ENCODE measurements at places on chromosomes 13 and 19.

DNA sequence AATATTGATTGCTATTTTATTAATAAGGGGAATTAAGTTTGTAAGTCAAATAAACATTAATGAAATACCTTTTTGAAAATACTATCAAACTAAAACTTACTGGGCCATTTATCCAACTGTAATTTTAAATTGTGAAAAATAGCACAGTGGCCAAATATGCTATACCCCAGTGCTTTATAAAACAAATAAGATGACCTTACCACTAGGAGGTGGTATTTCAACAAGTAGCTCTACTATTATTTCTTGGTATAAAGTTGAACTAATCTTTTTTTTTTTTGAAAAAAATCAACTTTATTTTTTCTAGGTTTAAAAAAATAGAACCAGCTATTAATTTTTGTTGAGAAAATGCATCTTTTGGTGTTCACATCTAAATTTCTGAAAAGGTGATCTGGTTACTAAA is 14.7 kb downstream of the LACC1 start:
- DNase-seq = no peak
- no peak overlapping the region for H3K27ac ChIP-seq
- H3K4me1 ChIP-seq = peaks cover 18% of the 10 kb centered on the region
- no peak overlapping the region for H3K4me3 ChIP-seq
- H3K36me3 ChIP-seq = no peaks in the 10 kb centered on the region

DNA sequence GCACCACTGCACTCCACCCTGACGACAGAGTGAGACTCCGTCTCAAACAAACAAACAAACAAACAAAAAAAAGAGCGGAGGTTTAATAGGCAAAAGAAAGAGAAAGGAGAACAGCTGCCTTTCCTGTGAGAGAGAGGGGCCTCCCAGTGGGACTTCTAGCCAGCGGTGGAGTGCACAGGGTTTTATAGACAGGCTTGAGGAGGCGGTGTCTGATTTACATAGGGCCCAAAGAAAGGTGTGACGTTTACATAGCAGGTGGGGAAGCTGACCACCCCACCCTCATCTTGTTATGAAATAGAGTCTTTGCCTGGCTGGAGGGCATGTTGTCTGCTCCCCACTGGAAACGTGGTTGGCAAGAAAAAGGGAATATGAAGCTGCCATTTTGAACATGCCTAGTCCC is 106.0 kb upstream of the CSNK1A1L start:
- H3K36me3 ChIP-seq = no peaks in the 10 kb centered on the region
- no peak for DNase-seq
- peaks cover 19% of the 10 kb centered on the region for H3K4me1 ChIP-seq
- H3K4me3 ChIP-seq = no peak overlapping the region
- no peaks in the 10 kb centered on the region for H3K27me3 ChIP-seq

- no peak for DNase-seq
- H3K4me1 ChIP-seq = no peaks in the 10 kb centered on the region
- peaks cover 45% of the 10 kb centered on the region for H3K36me3 ChIP-seq
- H3K27ac ChIP-seq = no peak overlapping the region
- H3K4me3 ChIP-seq = no peak overlapping the region
- no peaks in the 10 kb centered on the region for H3K27me3 ChIP-seq
Observed at GRCh38 chr13:45362939-45363338, 22.0 kb upstream of the TPT1 start.

- peaks cover 12% of the 10 kb centered on the region for H3K36me3 ChIP-seq
- peaks cover 20% of the 10 kb centered on the region for H3K27me3 ChIP-seq
- no peak for DNase-seq
- peaks cover 20% of the 10 kb centered on the region for H3K4me1 ChIP-seq
- H3K4me3 ChIP-seq = peak overlapping the region; percentile 97
- H3K27ac ChIP-seq = peak overlapping the region; percentile 95
Observed at GRCh38 chr19:58546019-58546530, 2.2 kb downstream of the TRIM28 start.

GRCh38 chr13:113671066-113672001 is 4.3 kb downstream of the GRK1 start:
- no peaks in the 10 kb centered on the region for H3K27me3 ChIP-seq
- no peaks in the 10 kb centered on the region for H3K4me1 ChIP-seq
- DNase-seq = peak; percentile 14
- no peak overlapping the region for H3K27ac ChIP-seq
- H3K4me3 ChIP-seq = no peak overlapping the region

- no peaks in the 10 kb centered on the region for H3K27me3 ChIP-seq
- H3K4me1 ChIP-seq = peaks cover 23% of the 10 kb centered on the region
- H3K4me3 ChIP-seq = peak overlapping the region; percentile 96
Observed at GRCh38 chr19:10335352-10335985, 2.1 kb upstream of the RAVER1 start.

GRCh38 chr19:2478756-2479555 is 3.0 kb downstream of the GADD45B start:
- H3K27me3 ChIP-seq = no peaks in the 10 kb centered on the region
- H3K36me3 ChIP-seq = peaks cover 3% of the 10 kb centered on the region
- H3K27ac ChIP-seq = peak overlapping the region; percentile 98
- H3K4me1 ChIP-seq = peaks cover 20% of the 10 kb centered on the region

DNA sequence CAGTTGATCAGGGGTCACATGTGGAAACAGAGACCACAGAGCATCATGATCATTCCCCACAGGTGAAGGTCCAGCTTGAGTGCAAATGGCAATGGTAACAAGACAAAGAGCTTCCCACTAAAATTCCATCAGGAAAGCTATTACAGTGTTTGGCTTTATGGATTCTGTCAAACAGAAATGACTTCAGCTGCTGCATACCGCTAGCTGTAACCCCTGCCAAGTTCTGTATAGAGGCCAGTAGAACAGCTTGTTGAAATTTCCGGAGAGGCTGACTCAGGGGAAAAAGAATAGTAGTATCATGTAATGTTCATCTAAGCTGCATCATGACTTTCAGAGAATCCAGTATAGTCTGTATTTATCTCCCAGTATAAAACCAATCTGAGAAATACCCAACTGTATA is 1704.7 kb downstream of the SLITRK5 start:
- no peaks in the 10 kb centered on the region for H3K36me3 ChIP-seq
- peaks cover 3% of the 10 kb centered on the region for H3K27me3 ChIP-seq
- H3K4me1 ChIP-seq = peaks cover 8% of the 10 kb centered on the region
- peak overlapping the region; percentile 66 for H3K27ac ChIP-seq
- no peak for DNase-seq

GRCh38 chr19:39613597-39613996 is 11.3 kb downstream of the LGALS13 start:
- no peak for DNase-seq
- no peak overlapping the region for H3K4me3 ChIP-seq
- no peaks in the 10 kb centered on the region for H3K36me3 ChIP-seq
- no peak overlapping the region for H3K27ac ChIP-seq

DNA sequence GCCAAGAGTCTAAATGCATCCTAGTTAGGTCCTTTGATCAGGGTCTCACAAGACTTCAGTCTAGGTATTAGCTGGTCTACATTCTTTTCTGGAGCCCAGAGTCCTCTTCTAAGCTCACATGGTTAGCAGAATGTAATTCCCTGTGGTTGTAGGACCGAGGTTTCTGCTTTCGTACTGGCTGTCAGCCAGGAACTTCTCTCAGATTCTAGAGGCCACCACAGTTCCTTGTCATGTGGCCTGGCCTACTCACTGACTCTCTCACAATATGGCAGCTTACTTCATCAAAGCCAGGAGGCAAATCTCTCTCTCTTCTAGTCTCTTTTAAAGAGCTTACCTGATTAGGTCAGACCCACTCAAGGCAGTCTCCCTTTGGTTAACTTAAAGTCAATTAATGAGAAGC is 82.9 kb downstream of the POU4F1 start:
- no peaks in the 10 kb centered on the region for H3K36me3 ChIP-seq
- H3K4me1 ChIP-seq = no peaks in the 10 kb centered on the region
- no peak for DNase-seq
- no peak overlapping the region for H3K27ac ChIP-seq

DNA sequence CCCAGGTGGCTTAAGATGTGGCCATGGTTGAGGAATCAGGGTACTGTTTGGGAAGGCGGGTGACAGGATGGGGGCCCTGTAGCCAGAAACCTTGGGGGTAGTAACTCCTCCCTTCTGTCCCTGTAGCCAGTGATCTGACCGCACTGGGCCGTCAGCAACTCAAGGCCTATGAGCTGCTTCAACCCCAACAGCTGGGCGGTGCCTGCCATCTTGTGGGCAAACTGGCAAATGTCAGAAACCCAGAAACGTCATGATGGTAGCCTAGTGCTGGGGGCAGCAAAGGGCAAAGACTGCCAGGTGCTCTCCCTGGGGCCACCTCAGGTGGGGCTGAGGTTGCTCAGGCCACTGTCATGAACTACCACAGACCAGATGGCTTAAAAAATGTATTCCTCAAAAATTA is 3.5 kb downstream of the COPE start:
- peaks cover 29% of the 10 kb centered on the region for H3K4me1 ChIP-seq
- H3K27ac ChIP-seq = no peak overlapping the region

DNA sequence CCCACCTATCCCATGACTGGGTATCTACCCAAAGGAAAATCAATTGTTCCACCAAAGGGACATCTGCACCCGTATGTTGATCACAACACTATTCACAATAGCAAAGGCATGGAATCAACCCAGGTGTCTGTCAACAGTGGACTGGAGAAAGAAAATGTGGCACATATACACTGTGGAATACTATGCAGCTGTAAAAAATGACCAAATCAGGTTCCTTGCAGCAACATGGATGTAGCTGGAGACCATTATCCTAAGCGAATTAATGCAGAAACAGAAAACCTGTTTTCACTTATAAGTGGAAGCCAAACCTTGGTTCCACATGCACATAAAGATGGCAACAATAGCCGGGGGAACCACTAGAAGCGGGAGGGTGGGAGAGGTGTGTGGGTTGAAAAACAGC is 228.6 kb downstream of the UQCRFS1 start:
- no peaks in the 10 kb centered on the region for H3K36me3 ChIP-seq
- no peak overlapping the region for H3K4me3 ChIP-seq
- DNase-seq = no peak
- H3K27me3 ChIP-seq = peaks cover 41% of the 10 kb centered on the region
- peaks cover 3% of the 10 kb centered on the region for H3K4me1 ChIP-seq

- H3K4me1 ChIP-seq = peaks cover 7% of the 10 kb centered on the region
- no peaks in the 10 kb centered on the region for H3K27me3 ChIP-seq
- H3K36me3 ChIP-seq = peaks cover 69% of the 10 kb centered on the region
- no peak overlapping the region for H3K4me3 ChIP-seq
- H3K27ac ChIP-seq = no peak overlapping the region
Observed at GRCh38 chr19:46308510-46308909, 11.7 kb downstream of the HIF3A start.

GRCh38 chr13:100513987-100514670 is 74.5 kb downstream of the GGACT start:
- peaks cover 13% of the 10 kb centered on the region for H3K4me1 ChIP-seq
- H3K27me3 ChIP-seq = no peaks in the 10 kb centered on the region
- no peak overlapping the region for H3K27ac ChIP-seq
- no peaks in the 10 kb centered on the region for H3K36me3 ChIP-seq

DNA sequence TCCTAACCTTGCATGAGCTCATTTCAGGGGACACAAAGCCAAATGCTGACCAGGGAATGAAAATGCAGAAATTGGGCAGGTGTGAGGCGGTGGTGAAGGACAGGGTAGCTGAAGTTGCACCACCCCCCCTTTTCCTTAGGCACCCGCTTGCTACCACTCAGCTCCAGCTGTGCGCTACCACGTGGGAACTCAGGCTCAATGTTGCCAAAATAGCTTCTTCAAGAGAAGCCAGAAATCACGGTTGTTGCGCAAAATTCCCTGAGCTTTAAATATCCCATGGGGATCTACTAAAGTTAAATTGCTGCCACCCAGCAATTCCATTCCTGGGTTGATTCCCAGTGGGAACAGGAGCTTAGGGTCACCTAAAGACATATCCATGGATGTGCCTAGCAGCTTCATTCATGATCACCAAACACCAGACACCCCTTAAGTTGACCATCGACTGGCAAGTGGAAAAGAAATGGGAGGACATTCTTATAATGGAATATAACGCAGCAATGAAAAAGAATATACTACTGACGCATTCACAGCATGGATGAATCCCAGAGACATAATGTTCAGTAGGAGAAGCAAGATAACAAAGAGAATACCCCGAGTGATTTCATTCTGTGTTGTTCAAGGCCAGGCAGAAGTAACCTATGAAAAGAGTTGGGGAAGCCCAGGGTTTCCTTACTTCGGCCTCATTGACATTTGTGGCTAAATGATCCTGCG is 12.8 kb upstream of the ADGRL1 start:
- H3K36me3 ChIP-seq = no peaks in the 10 kb centered on the region
- H3K4me3 ChIP-seq = no peak overlapping the region
- H3K4me1 ChIP-seq = peaks cover 8% of the 10 kb centered on the region
- peaks cover 9% of the 10 kb centered on the region for H3K27me3 ChIP-seq
- DNase-seq = no peak

DNA sequence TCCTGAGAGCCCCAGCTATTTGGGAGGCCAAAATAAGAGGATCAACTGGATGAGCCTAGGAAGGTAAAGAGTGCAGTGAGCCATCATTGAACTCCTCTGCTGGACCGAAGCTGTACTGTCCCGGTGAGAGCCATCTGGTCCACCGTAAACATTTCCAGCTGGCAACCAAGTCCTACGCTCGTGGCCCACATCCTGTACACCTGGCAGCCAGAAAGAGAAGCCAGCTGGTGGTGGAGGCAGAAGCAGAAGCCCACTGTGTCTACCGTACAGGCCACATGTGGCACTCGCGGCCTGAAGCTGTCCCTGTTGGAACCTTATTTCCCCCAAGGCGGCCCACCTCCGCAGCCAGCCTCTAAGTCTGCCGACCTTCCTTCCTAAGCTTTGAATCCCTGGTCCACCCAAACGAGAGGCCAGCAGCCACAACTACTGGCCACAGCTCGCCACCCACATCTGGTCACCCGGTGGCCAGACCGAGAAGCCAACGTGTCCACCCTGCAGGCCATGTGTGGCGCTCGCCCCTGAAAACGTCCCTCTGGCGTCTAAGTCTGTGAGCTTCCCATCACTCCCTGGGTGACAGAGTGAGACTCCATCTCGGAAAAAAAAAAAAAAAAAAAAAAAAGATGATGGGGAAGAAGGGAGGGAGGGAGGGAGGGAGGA is 14.2 kb upstream of the ZNF91 start:
- no peak overlapping the region for H3K4me3 ChIP-seq
- no peaks in the 10 kb centered on the region for H3K36me3 ChIP-seq
- H3K4me1 ChIP-seq = no peaks in the 10 kb centered on the region
- no peak overlapping the region for H3K27ac ChIP-seq
- DNase-seq = no peak

DNA sequence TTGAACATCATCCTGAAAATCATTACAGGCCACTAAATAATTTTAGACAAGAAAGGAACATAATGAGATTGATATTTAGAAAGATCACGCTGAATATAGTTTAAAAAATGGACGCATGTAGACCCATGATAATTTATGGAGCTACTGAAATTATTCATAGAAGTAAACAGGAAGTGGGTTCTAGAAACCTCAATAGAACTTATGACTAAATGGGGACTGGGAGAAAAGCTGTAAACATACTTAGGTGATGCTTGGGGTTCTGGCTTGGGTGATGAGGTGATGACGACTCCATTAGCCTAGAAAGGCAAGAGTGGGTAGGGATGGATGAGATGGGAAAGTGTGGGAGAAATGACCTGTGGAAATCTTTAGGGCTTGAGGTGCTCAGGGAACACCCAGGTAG is 484.0 kb downstream of the MYO16 start:
- peaks cover 10% of the 10 kb centered on the region for H3K27me3 ChIP-seq
- H3K4me1 ChIP-seq = no peaks in the 10 kb centered on the region
- no peak overlapping the region for H3K4me3 ChIP-seq
- DNase-seq = no peak
- H3K27ac ChIP-seq = no peak overlapping the region

- peaks cover 40% of the 10 kb centered on the region for H3K27me3 ChIP-seq
- H3K36me3 ChIP-seq = no peaks in the 10 kb centered on the region
Observed at GRCh38 chr13:42048342-42048683, at the start of gene DGKH. TSS of gene DGKH (plus strand) at chr13:42048648. CDS start at chr13:42048774, 126 bp downstream.
